ENCODE measurements at places on chromosomes 4 and X.
A peak's percentile ranks its signal among the peaks of the same experiment; 100 is the strongest.

GRCh38 chrX:65596270-65597034 lies 61.9 kb upstream of the LAS1L start:
- no peak for DNase-seq

DNA sequence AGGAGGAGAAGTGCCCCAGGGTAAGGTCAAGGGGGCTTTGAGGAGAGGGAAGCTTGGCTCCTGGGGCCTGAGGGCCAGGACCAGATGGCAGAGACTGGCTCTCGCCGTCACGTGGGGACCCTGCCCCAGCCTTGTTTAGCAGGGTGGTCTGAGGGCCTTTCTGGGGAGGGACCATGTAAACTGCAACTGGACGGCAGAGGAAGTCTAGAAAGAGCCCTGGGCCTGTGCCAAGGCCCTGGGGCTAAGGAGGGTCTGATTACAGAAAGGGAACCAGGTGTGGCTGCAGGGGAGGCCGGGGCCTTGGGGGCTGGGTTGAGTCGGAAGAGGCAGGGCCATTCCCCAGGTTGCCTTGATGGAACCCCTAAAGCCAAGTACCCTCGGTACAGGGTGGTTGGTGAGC lies 1.8 kb upstream of the HGFAC start:
- DNase-seq: peak; percentile 6

GRCh38 chrX:129449148-129449547 lies 74.1 kb downstream of the SMARCA1 start:
- DNase-seq: no peak

DNA sequence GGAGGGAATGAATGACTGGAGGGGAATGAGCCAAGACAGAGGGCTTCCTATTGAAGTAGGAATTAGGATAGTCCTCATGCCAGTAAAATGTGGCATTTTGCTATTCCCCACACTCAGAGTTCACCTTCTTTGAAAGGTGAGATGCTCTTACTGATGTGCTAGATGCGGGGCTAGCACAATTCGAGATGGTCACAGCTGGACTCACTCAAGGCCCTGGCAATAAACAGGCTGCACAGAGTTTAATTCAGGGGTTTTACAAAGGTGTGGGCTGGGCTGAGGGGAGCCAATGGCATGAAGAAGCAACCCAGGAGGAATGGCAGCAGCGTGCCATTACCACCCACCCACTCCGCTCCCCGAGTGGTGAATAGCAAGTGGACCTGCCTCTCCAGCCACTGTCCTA lies 55.1 kb downstream of the ENPP6 start:
- DNase-seq: no peak

- peak; percentile 16 for DNase-seq
Observed at GRCh38 chrX:107825698-107826237, at the start of gene MID2. Gene MID2, plus strand, starts transcription at chrX:107825866. Its CDS starts 561 bp downstream, at chrX:107826427.

DNA sequence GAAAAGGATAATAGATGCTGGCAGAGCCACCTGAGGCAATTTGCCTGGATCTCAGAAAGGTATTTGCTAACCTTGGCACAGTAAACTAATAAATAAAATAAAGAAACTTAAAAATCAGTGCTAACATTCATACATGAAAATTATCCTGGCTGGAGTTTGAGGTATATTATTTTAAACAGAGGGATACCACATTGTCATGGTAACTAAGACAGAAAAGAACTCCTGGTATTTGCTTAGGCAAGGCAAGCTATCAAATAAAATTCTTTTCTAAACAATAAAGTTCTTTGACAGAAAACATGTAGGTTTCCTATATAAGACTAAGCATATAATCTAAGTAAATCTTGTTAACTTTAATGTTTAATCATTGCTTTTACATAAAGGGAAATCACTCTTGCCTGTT lies 218.8 kb downstream of the MAGEB17 start:
- no peak for DNase-seq

- no peak for DNase-seq
Observed at GRCh38 chr4:156945532-156945931, 26.1 kb downstream of the PDGFC start.

DNA sequence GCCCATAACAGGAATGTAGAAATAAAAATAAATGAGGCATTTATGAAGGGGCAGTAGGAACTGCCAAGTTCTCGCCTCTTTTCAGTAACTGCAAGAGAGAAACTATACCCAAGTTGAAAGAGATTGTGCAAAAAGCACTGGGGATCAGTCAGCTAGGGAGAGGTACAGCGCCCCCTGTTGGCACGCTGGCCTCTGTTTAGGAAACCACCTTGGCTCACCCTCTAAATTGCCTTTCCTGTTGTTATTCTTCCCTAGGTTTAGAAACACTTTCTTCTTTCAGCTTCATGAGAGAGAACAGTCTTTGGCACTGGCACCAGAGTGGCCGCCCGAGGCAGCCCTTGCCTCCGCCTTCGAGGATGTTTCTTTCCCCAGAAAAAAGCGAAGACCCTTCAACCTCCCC lies 348.5 kb downstream of the MID1IP1 start:
- DNase-seq: no peak

DNA sequence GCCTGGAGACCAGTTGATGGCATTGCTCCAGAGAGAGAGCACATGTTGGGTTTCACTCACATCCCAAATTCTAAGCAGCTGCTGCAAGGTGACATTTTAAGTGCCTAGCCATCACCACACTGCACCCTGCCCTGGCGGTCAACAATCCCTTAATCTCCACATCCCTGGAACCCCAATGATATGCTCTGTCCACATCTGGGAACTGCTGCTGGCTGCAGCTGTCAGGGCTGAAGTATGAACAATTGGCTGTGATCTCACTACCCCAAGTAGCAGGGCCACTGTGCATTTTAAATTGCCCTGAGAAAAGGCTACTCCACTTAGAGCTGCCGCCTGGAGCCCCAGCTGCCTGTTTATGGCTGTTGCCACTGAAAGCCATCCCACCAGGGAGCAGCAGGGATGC lies 190.6 kb downstream of the ACTRT1 start:
- DNase-seq: no peak

DNA sequence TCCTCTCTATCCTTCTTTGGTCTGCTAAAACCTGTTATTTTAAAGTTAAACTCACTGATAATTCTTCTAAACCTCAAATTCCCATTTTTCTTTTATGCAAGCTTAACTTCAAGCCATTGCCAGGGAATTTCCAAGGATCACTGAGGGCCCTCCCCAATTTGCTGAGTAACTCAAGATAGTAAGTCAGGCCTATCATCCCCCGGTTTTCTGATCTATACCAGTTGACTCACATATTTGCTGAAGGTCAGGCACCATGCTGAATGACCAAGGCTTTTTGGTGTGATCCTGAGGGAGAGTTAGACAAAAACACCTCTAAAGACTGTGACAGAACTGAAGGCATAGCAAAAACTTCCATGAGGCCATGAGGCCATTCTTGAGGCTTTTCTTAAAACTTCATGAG lies 1301.9 kb downstream of the PCDH7 start:
- DNase-seq: no peak

- DNase-seq: no peak
Observed at GRCh38 chr4:121977251-121978171, 25.7 kb upstream of the TRPC3 start.

DNA sequence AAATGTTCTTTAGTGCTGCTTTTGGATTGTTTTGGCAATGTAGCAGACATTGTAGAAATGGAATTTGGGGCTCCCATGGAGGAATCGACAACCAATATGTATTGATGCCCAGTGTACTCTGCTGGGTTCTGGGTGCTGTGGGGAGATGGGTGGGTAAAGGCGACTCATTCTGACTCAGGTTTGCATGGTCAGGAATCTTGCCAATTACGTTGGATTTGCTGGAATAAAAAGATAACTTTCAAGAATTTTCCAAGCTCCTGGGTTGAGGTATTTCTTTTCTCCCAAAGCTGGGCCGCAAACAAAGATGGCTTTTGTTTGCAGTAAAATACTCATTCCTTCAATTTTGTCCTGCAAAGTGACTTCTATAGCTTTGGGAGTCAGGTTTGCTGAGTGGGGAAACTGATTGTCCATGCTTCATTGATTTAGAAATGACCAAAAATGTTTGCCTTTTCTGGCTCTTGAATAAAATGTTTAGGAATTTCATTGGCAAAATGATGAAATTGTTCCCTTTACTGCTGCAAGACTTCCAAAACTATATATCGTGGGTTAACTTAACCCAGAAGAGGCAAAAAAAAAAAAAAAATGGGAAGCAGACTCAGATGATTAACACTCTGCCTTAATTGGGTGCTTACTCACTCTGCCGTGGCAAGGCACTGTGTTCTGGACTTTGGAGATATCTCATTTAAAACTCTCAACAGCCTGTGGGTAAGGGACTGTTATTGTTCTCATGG lies 57.0 kb downstream of the RTL9 start:
- DNase-seq: no peak

GRCh38 chrX:103791228-103791627 lies 14.6 kb downstream of the PLP1 start:
- no peak for DNase-seq

- DNase-seq: no peak
Observed at GRCh38 chr4:155713911-155714310, 44.9 kb upstream of the GUCY1B1 start.

DNA sequence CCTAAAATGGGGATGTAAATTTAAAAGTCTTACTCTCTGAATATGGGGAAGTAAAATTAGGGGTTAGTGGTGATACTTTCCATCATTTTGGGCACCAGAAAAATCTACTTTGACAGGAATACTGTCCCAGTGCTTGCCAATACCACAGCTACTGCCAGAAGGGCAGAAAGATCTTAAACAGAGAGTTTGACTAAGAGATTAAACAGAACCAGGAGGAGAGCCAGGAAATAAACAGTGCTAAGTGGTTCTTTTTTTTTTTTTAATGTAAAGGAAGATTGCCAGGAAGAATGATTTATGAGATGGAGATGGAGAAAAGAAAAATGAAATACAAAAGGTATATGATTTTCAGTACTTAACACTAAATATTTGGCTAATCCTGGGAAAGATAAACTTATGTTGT lies 126.8 kb downstream of the RTL3 start:
- no peak for DNase-seq

- no peak for DNase-seq
Observed at GRCh38 chr4:164931551-164932324, 45.7 kb downstream of the TRIM61 start.

DNA sequence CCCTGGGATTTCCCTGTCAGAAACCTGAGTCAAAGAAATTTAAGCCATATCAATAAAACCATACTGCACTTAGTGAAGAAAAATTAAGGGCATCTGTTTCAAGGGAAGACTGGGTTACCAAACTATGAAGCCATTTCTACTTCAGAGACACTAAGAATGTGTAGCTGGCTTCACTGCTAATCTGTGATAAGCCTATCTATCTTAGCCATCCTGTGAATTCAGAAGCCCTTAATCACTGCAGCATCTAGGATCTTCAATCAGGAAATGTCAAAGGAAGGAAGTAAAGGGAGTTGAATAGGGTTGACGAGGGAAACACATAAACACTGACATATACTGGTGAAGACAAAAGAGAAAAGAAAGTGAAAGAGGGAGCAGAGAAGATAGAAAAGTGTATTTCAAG lies 777.6 kb upstream of the DIAPH2 start:
- no peak for DNase-seq

DNA sequence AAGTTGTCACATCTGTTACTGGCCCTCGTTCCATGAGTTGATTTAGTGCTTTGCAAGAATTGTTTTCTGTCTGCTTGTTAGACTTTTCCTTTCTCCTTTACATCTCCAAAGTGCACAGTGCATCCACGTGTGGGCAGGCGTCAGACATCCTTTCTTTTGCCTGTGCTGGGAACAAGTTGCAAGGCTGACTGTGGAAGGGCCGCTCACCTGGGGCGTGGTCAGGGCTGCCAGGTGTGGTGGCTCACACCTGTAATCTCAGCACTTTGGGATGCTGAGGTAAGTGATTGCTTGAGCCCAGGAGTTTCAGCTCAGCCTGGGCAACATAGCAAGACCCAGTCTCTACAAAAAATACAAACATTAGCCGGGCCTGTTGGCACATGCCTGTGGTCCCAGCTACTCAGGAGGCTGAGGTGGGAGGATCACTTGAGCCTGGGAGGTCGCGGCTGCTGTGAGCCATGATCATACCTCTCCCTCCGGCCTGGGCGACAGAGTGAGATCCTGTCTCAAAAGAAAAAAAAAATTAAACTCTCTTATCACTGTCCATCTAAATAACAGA lies 46.2 kb downstream of the RGS12 start:
- no peak for DNase-seq

- peak; percentile 60 for DNase-seq
Observed at GRCh38 chrX:129843459-129844306, at the start of gene ZDHHC9. Gene ZDHHC9, minus strand, starts transcription at chrX:129843886. Its CDS starts 1,941 bp downstream, at chrX:129841945.

GRCh38 chr4:28966982-28967381 lies 1753.2 kb upstream of the PCDH7 start:
- no peak for DNase-seq

- DNase-seq: no peak
Observed at GRCh38 chr4:151409470-151410313, 716 bp downstream of the FHIP1A start.

GRCh38 chr4:72743078-72743477 lies 174.1 kb upstream of the ADAMTS3 start:
- no peak for DNase-seq

GRCh38 chrX:127317159-127317558 lies 497.6 kb downstream of the PRR32 start:
- DNase-seq: no peak

DNA sequence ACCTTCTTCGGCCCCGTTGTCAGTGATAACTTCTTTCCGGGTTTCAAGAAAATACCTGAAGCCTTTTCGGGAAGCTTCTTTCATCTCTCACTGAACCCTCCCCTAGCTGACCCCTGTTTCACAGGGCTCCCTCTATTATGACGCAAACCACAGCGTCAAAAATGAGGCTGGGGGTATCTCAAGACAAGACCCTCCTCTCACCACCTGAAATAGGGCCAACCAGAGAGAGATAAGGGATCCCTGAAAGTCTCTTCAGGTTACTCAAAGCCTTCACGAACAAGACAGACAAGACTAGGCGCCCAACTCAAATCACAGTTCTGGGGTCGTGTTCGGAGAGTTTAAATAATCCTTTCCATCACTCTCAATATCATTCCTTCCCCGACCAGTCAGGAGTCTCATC lies 1.2 kb downstream of the PHF8 start:
- DNase-seq: no peak

- DNase-seq: no peak
Observed at GRCh38 chr4:87707279-87707918, 57.3 kb downstream of the DMP1 start.

All from NCI-H2029 treated with DMSO at 0.1 percent for 48 hours (cell line).